ENCODE measurements at places on chromosomes 2 and 18.

DNA sequence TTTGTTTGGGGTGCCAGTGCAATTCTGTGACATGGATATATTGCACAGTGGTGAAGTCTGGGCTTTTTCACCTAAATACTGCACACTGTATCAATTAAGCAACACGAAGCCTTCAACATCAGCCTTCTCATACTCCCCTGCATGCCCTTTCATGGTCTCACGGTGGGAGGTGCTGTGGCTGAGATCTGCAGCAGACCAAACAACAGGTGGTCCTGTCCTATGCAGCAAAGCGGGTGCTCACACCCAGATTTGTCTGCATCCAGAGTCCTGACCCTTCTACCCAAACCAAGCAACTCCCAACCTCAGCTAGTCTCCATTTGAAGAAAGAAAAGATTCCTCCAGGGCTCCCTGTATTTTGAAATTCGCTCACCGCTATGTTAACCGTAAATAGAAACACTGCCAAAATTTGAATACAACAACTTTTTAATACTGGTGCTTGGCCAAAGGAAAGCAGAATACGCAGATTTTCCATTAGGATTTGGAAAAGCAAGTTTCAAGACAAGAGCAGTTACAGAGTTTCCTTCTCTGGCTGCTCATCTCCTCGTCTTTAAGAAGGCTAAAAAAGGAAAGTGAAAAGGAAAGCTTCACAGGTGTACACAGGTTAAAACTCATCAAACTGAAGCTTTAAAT, 34.9 kb downstream of the FAM168B start:
- no peak for DNase-seq

DNA sequence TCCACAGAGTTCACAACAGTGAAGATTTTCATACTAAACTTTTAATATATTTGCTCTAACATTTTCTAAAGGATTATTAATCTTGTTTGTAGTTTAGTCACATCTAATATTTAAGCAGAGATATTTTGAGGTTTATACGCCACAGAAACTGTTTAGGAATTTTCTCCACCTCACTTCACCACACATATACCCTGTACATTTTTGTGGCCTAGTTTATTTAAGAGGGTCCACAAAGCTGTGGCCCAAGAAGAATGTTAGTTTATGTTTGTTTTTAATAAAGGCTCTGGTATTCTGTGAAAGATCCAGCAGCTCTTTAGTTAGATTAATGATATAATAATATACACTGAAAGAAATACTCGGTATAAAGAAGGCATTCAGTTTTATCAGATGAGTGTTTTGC, 132.7 kb upstream of the TTC27 start:
- no peak for DNase-seq

DNA sequence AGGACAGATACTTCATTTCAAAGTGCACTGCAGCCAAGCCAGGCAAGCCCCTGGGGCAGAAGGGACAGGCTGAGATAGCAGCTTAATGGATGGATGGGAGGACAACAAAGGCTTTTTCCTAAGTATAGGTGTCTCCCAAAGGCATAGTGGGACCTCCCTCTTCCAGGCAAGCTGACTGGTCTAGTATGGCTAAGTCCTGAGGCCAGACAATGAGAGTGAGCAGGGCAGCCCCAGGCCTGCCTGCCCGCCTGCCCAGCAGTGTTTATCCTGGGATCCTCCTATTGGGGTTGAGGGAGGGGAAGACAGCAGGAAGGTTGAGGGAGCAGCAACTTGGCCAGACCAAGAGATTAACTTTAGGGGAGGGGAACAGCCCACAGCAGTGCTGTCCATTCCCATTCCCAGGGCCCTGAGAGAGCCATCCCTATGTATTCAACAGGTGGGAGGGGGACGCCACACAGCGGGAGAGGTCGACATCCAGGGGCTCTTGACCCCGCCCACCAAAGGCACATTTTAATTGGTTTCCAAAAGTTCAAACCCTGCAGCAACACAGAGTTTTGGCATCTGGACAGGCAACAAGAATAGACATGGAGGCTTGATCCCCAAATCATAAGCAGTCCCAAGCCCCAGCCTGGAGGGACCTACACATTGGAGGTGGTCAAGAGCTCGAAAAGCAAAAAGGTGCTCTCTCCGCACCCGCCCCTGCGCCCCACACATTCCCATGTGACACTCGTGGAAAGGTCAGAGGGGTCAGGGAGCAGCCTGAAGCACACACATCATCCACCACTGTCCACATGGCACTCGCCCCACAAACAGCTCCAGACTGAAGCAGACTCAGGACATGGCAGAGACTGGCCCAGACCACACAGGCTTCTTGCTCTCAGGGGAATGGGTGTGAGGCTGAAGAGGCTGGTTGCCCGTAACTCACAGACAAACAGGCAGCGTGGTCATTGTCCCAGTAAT, 2.9 kb upstream of the SFXN5 start:
- no peak for DNase-seq

DNA sequence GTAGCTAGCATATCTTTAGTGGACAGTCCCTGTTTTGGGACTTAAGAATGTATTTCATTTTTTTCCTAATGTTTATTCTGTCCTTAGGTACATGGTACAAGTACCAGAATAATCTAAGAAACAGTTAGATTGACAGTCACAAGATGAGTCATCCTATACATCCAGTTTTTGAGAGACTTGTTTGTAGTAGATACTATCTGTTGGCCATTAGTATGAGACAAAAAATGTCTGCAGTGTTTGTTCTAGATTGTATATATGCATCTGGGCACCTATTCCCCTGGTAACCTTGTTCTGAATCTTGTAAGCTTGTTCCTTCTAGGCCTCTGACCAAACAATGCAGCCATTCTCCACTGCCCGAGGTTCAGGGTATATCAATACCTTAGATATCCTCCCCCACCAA, 1343.5 kb downstream of the SUCLG1 start:
- DNase-seq: no peak

DNA sequence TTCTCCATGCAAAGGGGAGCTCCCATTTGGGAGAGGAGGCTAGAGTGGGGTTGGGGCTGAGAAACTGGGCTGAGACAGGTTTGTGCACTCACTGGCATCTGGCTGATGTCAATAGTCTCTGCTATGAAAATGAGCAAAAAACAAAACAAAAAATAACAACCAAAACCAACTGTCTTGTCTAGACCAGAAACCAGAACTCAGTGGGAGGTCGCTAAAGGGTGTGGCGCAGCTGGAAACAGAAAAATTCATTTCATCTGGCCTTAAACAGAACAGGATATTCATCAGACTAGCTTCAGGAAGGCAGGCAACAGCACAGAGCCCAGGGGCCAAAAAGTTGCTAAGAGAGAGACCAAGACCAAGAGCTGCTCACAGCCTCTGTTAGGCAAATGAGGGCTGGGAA, 126.1 kb downstream of the THNSL2 start:
- DNase-seq: no peak

Measured in stimulated activated CD4-positive, alpha-beta T cell treated with anti-CD3 and anti-CD28 coated beads, Interleukin-2, amount 100 ng/mL, for 24 hours (primary cell).